Urothelium cell line (cell line): ENCODE measurements at places on chromosomes 6 and 20.
A peak's percentile ranks its signal among the peaks of the same experiment; 100 is the strongest.

DNA sequence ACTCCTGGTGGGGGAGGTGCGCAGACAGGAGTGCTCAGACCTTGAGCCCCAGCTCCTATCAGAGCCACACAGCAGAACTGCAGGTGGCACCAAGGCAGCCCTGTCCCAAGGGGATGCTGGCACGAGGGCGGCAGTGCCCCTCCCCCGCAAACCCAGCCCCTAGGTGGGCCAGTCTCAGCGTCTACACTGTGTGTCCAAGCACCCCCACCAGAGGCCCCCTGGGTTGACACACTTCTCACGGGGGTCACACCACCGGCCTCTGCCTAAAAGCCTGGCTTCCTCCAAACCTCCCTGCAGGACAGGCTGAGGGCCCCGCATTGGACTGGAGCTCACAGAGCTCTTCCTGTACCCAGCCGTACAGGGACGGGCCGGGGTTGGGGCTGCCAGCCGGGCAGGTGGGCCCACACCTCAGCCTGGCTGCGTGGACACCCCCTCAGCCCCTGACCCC lies 8.1 kb downstream of the SLC2A4RG start:
- no peak for DNase-seq

GRCh38 chr6:2220154-2220553 lies 25.3 kb downstream of the GMDS start:
- no peak for DNase-seq

DNA sequence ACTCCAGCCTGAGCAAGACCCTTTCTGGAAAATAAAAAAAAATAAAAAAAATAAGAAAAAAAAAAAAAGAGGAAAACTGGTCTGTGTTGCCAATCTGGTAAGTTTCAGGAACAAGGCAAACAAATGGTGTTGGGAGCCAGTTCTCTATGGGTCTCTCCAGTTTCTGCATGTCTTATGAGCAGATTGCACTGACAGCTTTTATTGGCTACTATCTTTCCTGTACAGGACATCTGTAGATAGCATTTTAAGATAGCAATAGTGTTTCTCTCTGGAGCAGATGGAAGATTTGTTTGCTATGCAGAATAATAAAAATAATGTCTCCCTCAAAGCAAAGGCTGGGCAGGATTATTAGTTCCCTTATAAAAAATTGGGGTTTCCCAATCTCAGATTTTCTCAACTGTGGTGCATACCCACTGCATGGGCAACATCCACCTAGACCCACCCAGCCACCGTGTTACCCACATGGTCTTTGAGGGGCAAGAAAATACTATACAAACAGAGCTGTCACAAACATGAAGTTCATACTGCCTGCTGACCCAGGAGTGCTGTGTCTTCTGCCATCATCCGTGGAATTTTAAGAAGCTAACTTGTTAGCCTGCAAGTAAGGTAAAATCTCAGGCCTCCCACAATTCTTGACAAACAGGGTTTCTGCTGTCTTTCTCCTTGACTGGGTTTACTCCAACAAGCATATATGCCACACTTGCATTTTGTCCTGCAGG lies 9.5 kb downstream of the GMDS start:
- no peak for DNase-seq

GRCh38 chr6:6734479-6735465 lies 146.3 kb downstream of the LY86 start:
- DNase-seq: no peak

DNA sequence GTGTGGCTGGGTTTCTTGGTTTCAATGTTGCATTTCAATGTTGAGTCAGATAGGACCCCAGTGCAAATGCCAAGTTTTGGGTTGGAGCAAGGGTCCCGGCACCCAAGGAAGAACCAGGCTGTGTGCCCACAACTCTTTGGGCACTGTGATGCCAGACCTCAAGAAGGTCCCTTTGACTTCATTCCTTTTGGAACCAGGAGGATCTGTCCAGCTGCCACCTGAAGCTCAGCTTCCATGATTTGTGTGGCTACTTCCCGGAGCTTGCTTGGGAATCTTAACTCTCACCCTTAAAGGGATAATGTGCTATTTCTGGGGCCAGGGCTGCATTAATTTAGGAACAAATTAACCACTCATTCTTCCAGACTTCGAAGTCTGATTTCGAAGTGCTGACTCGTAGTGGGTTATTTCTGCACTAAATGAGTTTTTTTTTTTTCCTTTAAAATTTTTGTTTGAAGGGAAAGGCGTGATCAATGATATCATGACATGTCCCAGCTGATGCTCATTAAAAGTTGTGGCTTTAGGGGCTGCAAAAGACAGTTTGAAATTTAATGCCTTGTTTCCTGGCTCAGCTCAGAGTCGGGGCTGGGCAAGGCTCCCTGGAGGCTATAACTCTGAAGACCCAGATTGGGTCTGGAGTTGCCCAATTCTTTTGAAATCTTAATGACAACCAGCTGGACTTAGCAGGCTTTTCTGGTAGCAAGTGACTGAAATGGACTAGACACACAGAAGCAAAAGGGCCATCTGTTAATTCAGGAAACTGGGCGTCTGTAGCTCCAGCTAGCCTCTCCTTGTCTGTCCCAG lies 24.0 kb upstream of the PHACTR3 start:
- DNase-seq: no peak

GRCh38 chr20:57087102-57087501 lies 179.3 kb downstream of the BMP7 start:
- no peak for DNase-seq

- no peak for DNase-seq
These were observed 2.4 kb upstream of the PRPH2 start for GRCh38 chr6:42724825-42725224.

DNA sequence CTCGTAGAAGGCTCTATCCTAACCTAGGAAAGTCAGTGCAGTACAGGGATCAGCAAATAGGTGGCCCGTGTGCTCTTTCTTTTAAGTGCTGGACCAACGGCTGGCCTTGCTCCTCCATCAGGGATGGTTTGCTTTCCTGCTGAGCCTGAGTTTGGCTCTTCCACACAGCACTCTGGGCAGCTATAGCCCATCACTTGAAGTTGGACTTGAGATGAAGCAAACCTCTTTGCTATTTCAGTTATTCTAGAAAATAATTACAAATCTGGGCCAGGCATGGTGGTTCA lies 66.9 kb upstream of the KCNK16 start:
- DNase-seq: no peak

DNA sequence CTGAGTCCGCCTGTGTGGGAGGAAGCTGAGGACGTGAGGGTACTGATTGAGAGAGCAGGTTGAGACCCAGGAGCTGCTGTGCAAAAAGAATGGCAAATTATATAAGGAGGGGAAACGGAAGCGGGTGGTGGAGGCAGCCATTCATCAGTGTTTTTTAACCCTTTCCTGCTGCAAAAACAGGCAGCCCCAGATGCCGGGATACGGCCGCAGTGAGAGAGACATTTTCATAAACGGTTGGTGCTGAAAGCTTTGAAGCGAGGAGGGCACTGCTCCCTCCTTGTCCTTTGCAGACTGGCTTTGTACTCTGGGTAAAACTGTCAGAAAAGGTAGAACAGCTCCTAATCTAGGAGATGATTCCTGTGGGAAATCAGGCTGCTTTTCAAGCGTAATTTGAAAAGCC lies 56.4 kb downstream of the TTI1 start:
- DNase-seq: no peak

DNA sequence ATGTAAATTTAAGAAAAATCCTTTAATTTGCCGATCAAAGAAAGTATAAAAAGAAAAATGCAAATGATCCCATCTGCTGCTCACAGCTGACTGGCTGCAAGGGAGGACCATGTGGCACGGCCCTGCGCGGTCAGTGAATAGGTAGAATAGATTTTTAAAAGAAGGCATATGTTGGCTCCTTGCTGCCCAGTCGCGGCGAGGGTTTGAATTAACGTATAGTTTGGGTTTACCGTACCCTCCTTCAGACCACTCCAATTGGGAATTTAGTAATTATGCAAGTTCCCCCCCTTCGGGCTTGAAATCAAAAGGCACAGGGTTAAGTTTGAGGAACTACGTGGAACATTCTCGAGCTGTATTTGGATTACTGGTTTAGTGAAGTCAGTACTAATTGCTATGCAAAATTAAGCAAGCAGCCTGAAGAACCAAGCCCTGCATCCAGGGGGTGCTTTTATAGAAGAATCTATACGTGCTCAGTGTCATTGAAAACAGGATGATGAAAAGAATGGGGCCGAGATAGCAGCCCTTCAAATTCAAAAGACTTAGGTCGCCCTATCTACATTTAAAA lies 1.1 kb upstream of the BEND3 start:
- DNase-seq: no peak

- no peak for DNase-seq
These were observed 69.0 kb downstream of the LYRM4 start for GRCh38 chr6:5191722-5192121.

GRCh38 chr6:143059663-143060353 lies 881 bp upstream of the AIG1 start:
- DNase-seq: peak; percentile 61

GRCh38 chr6:21615504-21615903 lies 22.0 kb downstream of the SOX4 start:
- DNase-seq: peak; percentile 17

DNA sequence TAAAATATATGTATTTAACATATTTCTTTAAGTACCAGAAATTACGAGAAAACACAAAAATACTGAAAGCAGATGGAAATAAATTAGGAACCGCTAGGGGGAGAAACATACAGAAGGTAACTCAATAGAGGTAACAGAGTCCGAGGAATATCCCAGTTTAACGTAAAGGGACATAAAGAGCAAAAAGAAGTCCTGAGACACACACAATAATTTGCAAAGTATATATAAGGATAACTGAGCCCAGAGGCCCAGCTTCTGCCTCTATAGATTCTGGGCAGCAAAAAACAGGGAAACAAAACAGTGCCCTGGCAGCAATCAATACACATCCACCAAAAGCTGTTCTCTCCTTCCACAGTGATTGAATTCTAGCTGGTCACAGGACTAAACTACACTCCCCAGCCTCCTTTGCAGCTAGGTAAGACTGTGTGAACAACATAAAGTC lies 15.1 kb downstream of the TBC1D32 start:
- no peak for DNase-seq

DNA sequence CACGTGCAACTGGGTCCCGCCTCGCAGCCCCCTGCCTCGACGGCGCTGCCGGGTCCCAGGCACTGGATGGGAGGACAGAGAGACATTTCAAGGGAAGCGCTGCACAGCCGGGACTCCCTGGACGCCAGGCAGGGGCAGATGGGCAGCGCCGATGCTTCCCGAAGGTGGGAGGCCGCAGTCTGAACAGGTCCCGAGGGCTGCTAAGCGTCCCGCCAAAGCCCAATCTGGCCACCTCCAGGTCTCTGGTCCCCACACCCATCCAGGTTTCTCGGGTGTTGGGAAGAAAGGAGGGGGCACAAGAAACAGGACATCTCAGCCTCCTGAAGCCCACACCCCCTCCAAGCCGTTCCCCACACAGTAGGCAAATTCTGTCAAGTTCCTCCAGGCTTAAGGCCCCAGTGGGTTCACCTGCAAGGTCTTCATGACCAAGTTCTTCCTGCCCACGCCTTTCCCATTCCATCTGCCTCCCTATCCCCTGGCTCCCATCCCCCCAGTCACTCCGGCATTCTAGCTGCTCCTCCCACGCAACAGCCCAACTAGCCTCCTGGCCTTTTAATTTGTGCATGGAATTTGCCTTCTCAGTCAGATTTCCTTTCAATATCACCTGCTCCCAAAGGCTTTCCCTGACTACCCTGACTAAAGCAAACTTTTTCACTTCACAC lies 5.4 kb upstream of the CPXM1 start:
- DNase-seq: peak; percentile 35

DNA sequence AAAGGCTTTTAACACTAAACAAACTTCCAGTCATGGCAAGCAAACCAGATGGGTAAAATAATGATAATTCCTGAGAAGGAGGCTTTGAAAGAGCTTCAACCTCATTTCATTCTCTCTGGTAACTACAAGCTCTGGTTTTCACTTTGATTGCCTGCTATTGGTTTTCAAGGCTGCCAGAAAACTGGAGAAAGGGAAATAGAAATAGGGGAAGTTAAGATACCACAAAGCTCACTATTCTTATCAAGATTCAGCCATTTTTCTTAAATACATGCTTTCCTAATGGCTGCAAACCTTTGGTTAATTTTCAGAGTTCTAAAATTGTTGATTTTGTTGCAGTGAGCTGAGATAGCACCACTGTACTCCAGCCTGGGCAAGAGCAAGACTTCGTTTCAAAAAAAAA lies 42.5 kb upstream of the NELFCD start:
- no peak for DNase-seq

DNA sequence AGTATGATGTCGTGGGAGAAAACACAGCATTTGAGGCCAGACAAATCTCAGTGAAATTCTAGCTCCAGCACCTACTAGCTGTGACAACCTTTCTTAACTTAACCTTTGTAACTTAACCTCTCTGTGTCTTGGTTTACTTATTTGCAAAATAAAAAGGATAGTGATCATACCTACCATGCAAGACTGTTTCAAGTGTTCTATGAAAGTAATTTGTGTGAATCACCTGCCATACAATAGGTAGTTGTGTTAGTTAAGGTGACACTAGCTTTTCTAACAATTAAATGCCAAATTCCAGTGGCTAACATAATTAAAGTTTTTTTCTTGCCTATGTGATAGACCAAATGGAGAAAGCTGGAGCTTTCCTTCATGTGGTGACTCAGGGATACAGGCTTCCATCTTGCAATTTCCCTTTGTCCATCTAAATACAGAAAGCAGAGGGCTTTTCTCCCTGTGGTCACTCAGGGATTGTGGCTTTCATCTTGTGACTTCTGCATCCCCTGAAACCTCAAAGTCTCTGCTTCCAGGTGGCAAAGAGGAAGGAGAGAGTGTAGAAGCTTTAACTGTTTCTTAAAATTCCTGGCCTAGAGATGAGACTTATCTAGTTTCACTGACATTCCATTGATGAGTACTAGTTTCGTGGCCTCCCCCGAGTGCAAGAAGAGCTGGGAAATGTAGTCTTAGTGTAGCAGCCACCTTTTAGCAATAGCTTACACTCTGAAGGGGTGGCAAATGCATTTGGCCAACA lies 311.4 kb downstream of the CLIC5 start:
- no peak for DNase-seq

DNA sequence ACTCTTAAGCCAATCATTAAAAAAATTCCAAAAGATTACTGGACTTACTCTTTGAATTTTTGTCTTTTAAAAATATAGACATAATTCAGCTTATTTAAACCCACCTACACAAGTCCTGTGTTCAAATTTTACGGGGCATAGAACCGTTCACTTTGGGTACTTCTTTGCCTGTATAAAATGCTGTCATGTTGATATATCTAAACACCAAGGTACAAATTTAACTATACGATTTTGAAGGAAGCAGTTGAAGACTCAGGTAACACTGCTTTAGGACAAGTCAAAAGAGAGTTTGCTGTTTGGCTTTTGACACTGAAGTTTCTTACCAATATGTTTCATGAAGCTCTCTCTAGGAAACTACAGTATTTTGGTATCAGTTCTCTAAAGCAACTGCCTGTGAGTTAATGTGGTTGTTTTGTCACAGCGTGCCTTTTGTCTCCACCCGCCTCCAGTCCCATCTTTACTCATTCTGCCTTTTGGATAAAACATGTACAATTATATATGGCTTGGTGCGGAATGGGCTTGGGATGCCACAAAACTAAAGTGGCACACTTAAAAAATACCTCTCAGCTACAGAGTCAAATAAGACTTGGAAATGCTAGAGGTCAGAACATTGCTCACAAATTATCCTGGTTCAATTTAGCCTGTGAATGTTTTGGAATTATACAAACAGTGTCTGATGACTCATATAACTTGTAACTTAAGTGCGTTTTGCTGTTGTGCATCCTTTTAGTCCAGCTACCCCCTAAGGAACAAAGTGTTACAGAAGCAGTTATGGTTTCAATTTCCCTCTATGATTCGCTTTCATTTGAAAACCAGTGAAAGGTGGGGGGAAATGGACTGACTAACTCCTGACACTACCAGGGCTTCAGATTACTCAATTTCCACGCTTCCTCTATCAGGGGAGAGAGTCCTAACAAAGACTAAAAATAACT lies 38.7 kb downstream of the RGS17 start:
- DNase-seq: peak; percentile 12

- no peak for DNase-seq
These were observed 6.0 kb downstream of the RGS17 start for GRCh38 chr6:153125032-153125431.
